GM23338 (cell line): ENCODE measurements at places on chromosomes 7 and 10. TPM values are rescaled to one million over a fixed set of nuclear protein-coding genes. Genes with fewer than 3 reads are reported as not detected.

Gene PNLIP
- not detected in 2 replicates for total RNA-seq

Gene MYO3A
- 7.2 and 10.7 TPM in 2 replicates for total RNA-seq

Gene DNAH11
- 4.7 and 9.3 TPM in 2 replicates for total RNA-seq

Gene ACBD7
- 14.7 and 24.1 TPM in 2 replicates for total RNA-seq

Gene CACUL1
- total RNA-seq = 31.3 and 46.4 TPM in 2 replicates

GRCh38 chr10:12807096-12807755 is 194.3 kb downstream of the CCDC3 start:
- H3K36me3 ChIP-seq = no peaks in the 10 kb centered on the region
- H3K27me3 ChIP-seq = no peaks in the 10 kb centered on the region
- no peaks in the 10 kb centered on the region for H3K4me1 ChIP-seq
- no peak for DNase-seq

DNA sequence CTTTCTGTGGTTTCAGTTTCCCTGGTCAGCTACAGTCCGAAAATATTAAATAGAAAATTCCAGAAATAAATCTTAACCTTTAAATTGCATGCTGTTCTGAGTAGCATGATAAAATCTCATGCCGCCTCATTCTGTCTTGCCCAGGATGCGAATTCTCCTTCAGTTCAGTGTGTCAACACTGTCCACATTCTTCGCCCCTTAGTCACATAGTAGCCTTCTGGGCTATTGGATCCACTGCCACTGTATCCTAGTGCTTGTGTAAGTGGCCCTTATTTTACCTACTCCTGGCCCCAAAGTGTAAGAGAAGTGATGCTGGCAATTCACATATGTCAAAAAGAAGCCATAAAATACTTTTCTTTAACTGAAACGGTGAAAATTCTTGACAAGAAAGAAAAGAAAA is 129.6 kb downstream of the ZWINT start:
- DNase-seq = peak; percentile 9
- H3K36me3 ChIP-seq = no peaks in the 10 kb centered on the region
- H3K27ac ChIP-seq = no peak overlapping the region

DNA sequence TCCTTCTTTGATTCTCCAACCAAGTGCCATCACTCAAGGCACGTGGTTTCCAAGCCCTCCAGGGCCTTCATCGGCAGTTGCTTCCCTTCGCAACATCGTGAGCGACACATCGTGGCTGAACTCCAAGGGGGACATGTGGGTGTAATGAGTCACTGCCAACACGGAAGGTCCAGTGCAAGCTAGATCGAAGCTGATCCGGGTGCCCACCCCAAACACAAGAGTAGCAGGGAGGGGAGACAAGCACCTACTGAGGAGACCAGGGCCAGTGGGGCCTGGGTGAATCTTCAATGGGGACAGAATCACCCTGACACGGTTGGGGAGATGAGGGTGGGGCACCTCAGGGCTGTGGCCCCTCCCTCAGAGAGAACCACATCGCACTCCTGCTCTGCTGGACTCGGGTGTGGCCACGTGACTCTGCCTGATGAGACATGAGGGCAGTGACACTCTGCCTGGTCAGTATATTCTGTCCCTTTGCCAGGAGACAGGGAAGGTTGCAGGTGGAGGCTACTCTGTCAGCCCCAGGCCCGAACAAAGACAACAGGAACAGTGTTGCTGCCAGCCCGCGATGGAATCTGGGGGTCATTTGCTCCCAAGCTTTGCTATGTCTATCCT is 36.8 kb upstream of the HSPA12A start:
- H3K27me3 ChIP-seq = no peaks in the 10 kb centered on the region
- no peaks in the 10 kb centered on the region for H3K36me3 ChIP-seq
- H3K4me3 ChIP-seq = no peak overlapping the region
- no peak for DNase-seq
- no peaks in the 10 kb centered on the region for H3K4me1 ChIP-seq

DNA sequence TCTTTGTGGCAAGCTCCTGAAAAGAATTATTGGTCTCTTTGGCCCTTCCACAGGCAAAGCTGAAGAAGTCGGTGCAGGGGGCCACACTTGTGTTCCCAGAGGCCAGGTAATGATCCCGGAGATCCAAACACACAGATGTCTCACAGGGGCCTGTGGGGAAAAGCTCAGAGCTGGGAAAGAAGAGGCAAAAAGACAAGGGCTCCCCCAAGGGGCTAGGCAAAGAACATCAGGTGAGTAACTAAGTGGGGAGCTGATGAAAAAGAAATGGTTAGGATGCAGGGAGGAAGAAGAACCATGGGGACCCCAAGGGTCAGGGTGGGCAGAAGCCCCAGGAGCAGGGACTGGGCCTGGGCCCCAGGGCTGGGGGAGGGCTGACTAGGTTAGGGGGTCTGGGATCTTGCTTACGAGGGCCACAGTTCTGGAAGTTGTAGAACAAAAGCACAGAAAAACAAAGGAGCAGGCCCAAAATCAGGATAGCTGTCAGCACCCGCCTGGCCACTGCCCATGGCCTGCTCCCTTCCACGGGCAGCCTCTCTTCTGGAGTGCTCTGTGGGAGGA is 1.1 kb downstream of the KEL start:
- H3K27me3 ChIP-seq = no peaks in the 10 kb centered on the region
- H3K36me3 ChIP-seq = no peaks in the 10 kb centered on the region
- H3K27ac ChIP-seq = no peak overlapping the region
- H3K4me3 ChIP-seq = no peak overlapping the region
- peaks cover 32% of the 10 kb centered on the region for H3K4me1 ChIP-seq

DNA sequence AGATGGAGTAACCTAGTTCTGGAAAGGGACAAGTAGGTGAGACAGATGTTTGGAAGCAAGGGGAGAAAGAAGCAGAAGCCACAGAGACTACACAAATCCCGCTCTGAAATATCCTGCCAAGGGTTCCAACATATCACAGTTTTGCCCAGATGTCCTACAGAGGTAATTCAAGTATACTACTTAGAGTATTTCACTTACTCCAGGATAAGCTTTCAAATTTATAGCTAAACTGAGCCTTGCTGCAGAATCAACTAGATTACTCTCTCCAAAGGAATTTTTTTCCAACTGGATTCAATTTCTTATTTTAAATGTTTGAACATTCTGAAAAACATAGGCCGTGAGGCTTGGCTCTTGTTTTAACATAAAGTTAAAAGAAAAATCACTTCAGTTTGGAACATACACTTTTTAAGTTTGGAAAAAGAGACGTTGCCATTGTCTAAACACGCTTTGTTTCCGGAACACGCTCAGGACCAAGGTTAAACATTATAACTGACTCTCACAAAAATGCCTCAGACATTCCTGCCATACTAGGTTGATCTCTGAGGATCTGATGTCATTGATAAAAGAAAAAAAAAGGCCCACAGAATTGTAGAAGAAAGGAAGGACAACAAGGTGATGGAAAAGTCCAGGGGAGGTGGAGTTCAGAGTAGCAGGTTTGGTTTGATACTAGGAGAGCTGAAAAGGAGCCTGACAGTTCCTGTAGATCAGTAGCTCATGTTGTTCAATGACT is 74.8 kb downstream of the FAM185A start:
- DNase-seq = no peak
- no peak overlapping the region for H3K4me3 ChIP-seq
- H3K27ac ChIP-seq = no peak overlapping the region
- no peaks in the 10 kb centered on the region for H3K4me1 ChIP-seq
- H3K36me3 ChIP-seq = no peaks in the 10 kb centered on the region

- no peak overlapping the region for H3K4me3 ChIP-seq
- no peak overlapping the region for H3K27ac ChIP-seq
- no peaks in the 10 kb centered on the region for H3K4me1 ChIP-seq
- no peaks in the 10 kb centered on the region for H3K36me3 ChIP-seq
Measured at GRCh38 chr7:653829-654764, 72.4 kb upstream of the DNAAF5 start.

- H3K4me1 ChIP-seq = peaks cover 6% of the 10 kb centered on the region; the same call in 1 of the 2 replicates
- H3K36me3 ChIP-seq = no peaks in the 10 kb centered on the region
- no peak overlapping the region for H3K4me3 ChIP-seq
- peaks cover 21% of the 10 kb centered on the region for H3K27me3 ChIP-seq
- H3K27ac ChIP-seq = no peak overlapping the region
- DNase-seq = peak; percentile 79
Measured at GRCh38 chr10:117221156-117221711, 19.7 kb upstream of the SLC18A2 start.

- no peaks in the 10 kb centered on the region for H3K36me3 ChIP-seq
- H3K27me3 ChIP-seq = no peaks in the 10 kb centered on the region
- H3K27ac ChIP-seq = no peak overlapping the region
- DNase-seq = no peak
Measured at GRCh38 chr10:132687893-132688579, 97.9 kb downstream of the NKX6-2 start.

- H3K4me3 ChIP-seq = no peak overlapping the region
- H3K27me3 ChIP-seq = no peaks in the 10 kb centered on the region
- H3K27ac ChIP-seq = no peak overlapping the region
- H3K4me1 ChIP-seq = no peaks in the 10 kb centered on the region; the same call in 1 of the 2 replicates
- no peak for DNase-seq
Measured at GRCh38 chr7:24709585-24710360, 47.5 kb downstream of the GSDME start.

DNA sequence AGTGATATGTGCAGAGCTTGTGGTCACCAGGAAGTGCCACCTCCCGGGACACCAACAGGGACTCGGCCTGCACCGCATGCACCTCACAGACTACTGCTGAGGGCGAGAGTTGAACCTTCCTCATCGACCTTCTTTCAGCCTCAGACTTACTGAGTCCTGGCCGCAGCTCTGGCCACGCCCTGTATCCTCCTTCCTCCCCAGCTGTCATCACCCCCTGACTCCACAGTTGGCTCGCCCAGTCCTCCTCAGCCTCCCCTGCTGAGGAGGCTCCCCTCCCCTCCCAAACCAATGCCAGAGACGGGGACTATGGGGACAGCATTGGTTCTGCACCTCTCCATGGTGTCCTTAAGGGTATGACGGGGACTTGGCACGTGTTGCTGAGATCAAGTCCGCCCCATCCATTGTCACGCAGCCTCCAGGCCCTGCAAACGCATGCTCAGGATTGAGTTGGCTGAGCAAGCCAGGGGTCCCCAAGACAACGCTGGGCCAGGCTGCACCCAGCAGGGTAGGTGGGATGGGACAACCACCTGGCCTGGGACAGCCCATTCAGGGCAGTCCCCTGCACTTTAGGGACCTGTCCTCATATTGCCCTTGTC is 49.0 kb downstream of the YKT6 start:
- H3K27me3 ChIP-seq = no peaks in the 10 kb centered on the region
- no peaks in the 10 kb centered on the region for H3K4me1 ChIP-seq
- DNase-seq = no peak
- no peak overlapping the region for H3K4me3 ChIP-seq
- no peak overlapping the region for H3K27ac ChIP-seq

- H3K27ac ChIP-seq = no peak overlapping the region
- H3K4me1 ChIP-seq = no peaks in the 10 kb centered on the region
- no peaks in the 10 kb centered on the region for H3K36me3 ChIP-seq
- no peak for DNase-seq
- no peak overlapping the region for H3K4me3 ChIP-seq
Measured at GRCh38 chr10:48626986-48627731, 22.3 kb upstream of the ARHGAP22 start.

DNA sequence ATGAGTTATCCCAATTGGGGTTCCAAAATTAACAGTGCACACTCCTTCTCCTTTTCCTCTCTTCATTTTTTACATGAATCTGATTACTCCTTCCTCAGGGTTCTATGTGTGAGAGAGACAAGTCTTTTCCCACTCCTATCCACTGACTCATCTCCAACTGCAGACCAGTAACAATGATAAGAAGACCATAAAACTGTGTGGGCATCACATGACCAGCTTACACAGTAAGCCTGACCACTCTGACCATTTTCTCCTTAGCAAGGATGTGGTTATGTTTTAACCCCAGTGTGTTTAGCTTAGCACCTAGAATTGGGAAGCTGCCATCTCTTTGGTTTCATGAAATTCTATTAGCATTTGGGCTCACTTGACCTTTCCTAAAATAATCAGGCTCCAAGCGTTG is 145.0 kb upstream of the CALCR start:
- H3K27ac ChIP-seq = no peak overlapping the region
- DNase-seq = no peak
- no peaks in the 10 kb centered on the region for H3K27me3 ChIP-seq
- no peak overlapping the region for H3K4me3 ChIP-seq
- no peaks in the 10 kb centered on the region for H3K36me3 ChIP-seq

GRCh38 chr10:73339436-73339835 is 19.2 kb downstream of the CFAP70 start:
- no peak for DNase-seq
- H3K27ac ChIP-seq = no peak overlapping the region
- H3K4me1 ChIP-seq = peaks cover 4% of the 10 kb centered on the region; the same call in 1 of the 2 replicates
- H3K27me3 ChIP-seq = no peaks in the 10 kb centered on the region
- no peak overlapping the region for H3K4me3 ChIP-seq

GRCh38 chr7:79880312-79880711 is 254.3 kb upstream of the GNAI1 start:
- H3K4me1 ChIP-seq = no peaks in the 10 kb centered on the region
- H3K27ac ChIP-seq = no peak overlapping the region
- DNase-seq = no peak
- H3K4me3 ChIP-seq = no peak overlapping the region
- no peaks in the 10 kb centered on the region for H3K27me3 ChIP-seq
